Neural crest cell (in vitro differentiated cells): ENCODE measurements at places on chromosomes 7 and 10.

DNA sequence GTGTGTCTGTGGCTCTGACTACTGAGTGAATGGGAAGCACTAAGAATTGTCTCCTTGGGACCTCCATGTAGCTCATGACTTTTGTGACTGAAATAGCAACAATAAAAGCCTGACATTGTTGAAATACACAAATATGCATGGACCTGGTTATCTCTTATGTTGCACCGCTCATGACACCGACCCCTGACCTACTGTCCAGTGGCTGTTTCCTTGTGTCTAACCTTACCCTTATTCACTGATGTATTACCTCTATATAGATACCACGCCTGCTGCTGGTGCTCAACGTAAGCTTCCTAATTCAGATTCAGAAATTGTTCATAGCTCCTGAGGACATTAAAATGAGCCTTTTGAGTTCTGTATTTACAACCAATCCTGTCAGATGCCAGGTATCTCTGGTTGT, 243.4 kb upstream of the SEMA3C start:
- DNase-seq: no peak

DNA sequence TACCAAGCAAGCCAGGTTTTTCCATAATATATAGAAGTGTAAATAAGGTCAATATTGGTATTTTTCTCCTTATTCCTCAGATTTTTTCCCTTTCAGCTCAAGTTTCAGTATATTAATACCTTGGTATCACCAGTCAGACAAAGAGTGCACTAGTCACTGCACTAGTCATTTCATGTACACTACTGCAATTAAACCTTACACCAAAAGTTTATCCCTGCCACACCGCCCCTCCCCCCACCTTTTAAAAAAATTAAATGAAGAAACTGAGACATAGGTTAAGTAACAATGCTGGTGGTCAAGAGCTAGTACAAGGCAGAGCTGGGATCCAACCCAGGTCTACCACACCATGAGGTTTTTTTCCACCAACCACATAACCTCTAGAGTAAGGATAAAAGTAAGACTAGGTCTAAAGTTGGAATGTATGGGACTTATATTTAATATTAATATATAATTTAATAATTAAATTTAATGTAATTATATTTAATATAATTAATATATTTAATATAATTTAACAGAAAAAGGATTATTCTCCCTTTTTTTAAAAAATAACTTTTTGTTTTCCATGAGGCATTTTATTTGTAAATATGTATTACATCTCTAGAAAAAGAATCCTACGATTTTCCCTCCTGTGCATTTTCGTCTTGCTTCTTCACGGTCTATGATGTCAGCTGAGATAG, 68.5 kb downstream of the NT5C2 start:
- no peak for DNase-seq

DNA sequence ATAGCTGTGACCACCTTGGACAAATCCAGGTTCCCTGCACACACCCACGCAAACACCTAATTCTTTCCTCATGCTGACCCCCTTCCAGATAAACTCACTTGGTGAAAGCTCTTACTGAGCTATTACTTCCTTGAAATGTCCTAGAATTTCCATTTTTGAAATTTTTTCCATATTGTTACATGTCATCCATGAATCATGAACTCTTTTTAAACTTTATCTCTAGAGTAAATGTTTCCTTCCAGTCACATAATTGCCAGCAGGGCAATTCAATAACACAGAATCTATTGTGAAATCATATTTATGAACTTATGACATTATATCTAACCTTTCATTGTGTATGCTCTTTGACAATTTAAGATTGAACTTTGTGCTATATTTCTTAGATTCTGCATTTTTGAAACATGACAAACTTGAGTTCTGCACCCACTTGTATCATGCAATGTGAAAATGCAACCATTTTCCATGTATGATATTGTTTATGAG, 26.8 kb upstream of the FGL2 start:
- DNase-seq: no peak

GRCh38 chr7:68965351-68965750, 632.9 kb upstream of the AUTS2 start:
- no peak for DNase-seq
